ENCODE measurements at places on chromosomes 2 and 18.

GRCh38 chr2:174076040-174076439, 110.9 kb upstream of the SP3 start:
- no peak for DNase-seq

GRCh38 chr2:220181165-220181564, 553.7 kb downstream of the SLC4A3 start:
- DNase-seq, result no peak

DNA sequence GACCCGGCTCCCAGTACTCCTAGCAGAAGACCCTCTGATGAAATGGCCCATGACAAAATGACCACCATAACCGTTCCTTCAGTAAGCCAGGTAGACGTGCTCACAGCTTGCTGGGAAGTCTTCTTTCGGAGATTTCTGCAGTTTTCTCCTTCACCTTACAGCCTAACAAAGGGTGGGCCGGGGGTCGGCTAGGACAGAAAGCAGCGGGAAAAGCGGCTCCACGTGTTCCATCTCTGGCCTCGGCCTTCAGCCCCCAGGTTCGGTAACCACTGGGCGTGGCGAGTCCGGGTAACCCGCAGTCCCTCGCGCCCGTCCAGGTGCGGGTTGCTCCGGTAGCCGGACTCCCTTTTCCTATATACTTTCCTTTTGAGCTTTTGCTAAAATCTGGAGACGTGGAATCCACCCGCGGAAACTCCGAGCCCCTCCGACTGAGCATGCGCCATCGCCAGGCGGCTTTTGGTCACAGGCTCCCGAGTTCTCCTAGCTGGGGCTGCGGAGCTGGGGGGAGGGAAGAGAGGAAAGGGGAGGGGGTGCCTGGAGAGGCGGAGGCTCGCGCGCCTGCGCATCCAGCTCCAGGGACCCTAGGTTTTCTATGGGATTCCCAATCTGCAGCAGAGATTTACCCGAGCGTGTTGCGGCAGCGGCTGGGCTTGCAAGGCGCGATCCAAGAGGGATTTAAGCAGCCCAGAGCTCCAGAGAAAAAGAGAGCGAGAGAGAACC, at the start of gene VSNL1:
TSS of gene VSNL1 (plus strand) at position 604 of the 720 bp plus-strand sequence. CDS start 51,379 bp downstream, outside the sequence.
- no peak for DNase-seq

- DNase-seq, result no peak
Observed at GRCh38 chr18:3114026-3114425, 101.1 kb upstream of the LPIN2 start.

GRCh38 chr2:46435796-46436360, 43.5 kb upstream of the TMEM247 start:
- no peak for DNase-seq

DNA sequence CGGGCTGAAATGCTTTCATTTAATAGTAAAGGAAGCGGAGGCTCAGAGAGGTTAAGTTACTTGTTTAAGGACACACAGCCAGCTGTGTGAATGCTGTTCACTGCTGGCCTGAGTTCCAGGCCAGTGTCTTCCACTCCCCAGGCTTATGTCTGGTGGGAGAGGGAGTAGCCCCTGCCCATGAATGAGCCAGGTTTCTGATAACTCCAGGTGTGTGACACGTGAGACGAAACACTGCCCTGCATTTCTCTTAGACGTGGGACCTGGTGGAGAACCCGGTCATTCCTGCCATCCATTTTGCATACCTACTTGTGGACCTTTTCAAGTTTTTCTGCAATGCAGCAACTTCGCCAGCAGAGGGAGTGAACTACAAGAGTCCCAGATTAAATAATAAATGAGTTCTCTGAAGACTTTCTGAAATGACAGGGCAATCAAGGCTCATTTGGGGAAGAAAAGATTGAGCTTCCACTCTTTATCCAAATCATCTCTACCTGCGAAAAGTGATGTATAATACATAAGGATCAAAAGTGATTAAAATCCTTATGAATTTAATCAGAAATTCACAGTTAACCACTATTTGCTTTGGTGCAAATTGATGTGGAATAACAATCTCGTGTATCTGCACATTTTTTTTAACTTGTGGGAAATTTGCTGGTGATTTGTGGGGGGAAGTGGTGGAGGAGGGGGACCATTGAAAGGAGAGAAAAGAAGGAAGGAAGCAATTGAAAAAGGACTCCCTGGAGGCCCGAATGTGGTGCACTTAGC, 79.4 kb upstream of the ASB18 start:
- peak; percentile 47 for DNase-seq

DNA sequence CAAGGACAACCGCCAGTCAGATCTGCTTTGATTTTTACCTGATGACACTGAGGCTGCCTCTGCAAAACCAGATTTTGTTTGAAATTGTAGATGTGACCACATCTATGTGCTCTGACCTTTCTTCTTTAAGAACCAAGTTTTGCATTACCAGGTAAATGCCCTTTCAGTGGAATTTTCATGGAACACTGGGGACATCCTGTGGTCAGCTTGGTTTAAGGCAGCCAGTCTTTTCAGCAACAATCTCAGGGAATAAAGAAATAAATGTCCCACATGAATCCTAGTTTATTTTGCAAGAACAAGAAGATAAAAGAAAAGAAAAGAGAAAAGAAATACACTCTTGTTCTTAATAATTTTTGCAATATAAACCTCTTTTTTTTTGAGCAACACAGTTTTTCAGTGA, 90.6 kb downstream of the POU3F3 start:
- no peak for DNase-seq

DNA sequence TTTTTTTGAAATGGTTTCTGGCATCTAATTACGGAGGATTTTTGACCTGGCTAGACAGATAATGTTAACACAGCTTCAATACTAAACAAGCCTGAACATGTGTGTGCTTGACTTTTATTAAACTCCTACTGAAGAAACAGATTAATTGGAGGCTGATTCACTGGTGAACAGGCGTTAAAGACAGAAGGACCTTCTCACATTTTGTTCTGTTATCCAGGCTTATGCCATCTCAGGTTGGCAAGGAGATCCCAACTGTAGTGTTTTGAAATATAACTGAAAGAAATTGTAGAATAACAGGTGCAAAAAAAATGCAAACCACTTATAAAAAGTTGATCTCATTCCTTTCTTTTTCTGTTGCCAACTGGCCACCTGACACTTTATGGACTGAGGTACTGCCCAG, 269.6 kb downstream of the ARHGAP15 start:
- no peak for DNase-seq

- no peak for DNase-seq
Observed at GRCh38 chr2:43255296-43255910, 29.0 kb upstream of the ZFP36L2 start.

DNA sequence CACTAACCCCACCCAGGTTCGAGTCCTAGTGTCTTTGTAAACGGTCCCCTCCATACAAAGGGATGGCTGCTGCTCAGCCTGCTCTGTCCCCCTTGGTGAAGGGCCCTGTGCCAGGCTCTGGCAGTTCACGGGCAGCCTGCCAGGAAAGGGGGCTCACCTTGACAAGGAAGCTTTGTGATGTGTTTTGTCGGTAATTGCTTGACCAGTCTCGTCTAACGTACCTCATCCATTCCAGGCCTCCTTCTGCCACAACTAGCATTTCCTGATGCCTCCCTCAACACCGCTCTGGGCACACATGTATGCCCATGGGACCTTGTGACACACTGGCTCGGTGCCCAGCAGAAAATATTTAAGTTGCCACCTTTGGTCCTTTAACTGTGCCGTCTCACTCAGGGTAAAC, 171.9 kb downstream of the KLHL29 start:
- no peak for DNase-seq

DNA sequence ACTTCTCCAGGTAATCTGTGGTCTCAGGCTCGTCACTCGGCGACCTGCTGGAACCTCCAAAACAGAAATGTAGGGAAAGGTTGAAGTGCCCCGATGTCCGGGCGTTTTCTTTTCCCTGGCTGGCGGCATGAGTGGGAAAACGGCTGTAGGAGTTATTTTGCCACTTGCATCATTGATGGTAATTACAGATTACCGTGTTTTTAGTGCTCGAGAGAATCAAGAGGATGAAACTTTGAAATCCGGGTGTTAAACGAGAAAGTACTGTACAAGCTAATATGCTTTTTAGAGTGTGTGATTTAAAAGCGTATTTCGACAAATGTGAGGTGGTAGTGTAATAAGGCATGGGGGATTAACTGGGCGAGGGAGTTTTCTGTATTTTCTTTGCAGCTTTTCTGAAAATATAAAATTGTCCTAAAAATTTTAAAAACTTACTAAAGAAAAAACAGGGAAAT, 819 bp downstream of the GRHL1 start:
- DNase-seq, result no peak

- no peak for DNase-seq
Observed at GRCh38 chr18:75219745-75220375, 9.3 kb downstream of the TSHZ1 start.

- no peak for DNase-seq
Observed at GRCh38 chr2:223264541-223265193, 212.7 kb downstream of the KCNE4 start.

- peak; percentile 73 for DNase-seq
Observed at GRCh38 chr2:120680136-120680761, 55.4 kb upstream of the GLI2 start.

DNA sequence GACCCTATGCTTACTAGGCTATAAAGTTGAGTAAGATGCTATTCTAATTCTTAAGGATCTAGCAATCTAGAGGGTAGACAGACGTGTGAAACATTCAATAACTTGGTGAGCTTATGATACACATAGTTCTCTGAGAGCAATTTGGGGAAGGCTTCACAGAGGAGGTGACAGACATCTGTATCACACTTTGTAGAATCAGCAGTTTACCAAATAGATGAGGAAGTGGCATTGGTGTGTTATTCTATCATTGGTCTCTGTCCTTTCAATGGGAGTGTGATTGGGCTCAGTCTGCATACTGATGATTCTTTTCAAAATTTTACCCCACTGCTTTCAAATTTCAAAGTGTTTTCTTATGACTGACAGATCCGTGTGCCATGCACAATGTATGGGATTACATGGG, 47.0 kb upstream of the TMEM178A start:
- DNase-seq, result no peak

DNA sequence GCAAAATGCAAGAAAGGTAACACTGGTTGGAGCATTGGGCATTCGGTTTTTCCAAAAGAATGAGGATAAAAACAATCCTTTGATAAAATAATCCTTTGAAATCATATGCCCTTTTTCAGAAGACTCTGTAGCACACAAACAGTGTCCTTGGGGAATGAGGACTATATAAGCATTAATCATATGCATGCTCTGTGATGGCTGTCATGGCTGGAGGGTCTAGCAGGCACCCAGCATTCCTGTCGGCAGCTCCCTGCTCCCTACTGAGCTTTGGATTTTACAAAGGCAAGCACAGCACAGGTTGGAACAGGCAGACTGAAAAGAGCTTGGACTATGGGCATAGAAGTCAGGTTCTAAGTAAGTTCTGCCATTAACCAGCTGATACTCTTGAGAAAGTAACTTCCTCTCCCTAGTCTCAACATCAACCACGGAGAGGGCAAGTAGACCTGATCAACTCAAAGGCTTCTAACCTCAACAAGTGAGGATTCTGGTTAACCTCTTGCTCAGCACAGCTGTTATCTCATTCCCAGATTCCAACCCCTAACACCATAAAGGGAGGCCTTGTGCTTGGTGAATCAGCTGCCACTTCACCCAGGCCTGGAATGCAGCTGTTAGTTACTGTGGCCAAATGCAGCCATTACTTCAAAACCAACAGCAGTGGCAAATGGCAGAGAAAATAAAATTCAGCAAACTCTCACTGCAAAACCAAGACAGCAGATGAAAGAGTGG, 29.5 kb downstream of the GALNT14 start:
- DNase-seq, result no peak

- DNase-seq, result no peak
Observed at GRCh38 chr2:69167469-69167822, 154.5 kb downstream of the ANTXR1 start.

DNA sequence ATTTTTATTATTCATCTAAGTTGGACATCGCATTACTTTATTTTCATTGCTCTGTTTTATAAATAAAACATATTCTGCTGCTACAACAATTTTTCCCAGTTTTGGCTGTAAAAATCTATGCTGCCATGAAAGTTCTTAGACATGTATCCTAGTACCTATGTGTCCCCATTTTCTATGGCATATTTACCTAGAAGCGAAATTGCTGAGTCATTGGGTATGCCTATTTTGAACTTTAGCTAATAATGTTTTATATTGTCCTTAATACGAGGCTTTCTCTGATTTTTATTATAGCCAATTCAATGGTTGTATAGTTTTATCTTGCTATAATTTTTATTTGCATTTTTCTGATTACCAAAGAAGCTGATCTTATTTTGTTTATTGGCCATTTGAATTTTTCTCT, 110.5 kb upstream of the DPP10 start:
- DNase-seq, result no peak

DNA sequence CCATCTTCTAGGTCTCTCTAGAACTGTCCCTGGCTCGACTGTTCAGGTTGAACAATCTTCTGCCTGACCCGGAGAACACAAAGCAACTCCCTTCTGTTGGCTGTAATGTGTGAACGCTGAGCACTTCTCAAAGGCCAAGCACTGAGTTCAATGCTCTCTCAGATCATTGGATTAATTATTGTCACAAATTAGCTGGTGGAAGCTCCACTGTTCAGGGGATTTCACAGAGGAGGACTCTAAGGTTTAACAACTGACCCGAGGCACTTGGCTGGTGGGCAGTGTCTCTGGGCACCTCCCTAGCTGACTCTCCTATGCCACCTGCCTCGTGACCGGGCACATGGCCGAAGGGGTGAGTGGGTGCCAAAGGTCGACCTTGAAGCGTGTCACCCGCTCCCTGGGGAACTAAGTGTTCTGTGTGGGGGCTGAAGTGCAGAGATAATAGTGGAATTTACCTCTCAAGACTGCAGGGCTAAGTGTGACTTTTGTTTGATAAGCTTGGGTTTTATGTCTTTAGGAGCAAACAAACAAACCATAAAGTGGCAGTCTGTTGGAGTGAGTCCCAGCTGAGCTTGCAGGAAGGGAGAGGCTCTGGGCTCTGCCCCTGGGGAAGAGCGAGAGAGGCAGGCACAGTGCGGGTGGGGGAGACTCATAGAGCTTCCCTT, 64.8 kb downstream of the BCL2L11 start:
- no peak for DNase-seq

GRCh38 chr18:5879479-5879882, 15.8 kb downstream of the TMEM200C start:
- no peak for DNase-seq

- DNase-seq, result no peak
Observed at GRCh38 chr2:100124761-100125160, 17.6 kb downstream of the AFF3 start.

DNA sequence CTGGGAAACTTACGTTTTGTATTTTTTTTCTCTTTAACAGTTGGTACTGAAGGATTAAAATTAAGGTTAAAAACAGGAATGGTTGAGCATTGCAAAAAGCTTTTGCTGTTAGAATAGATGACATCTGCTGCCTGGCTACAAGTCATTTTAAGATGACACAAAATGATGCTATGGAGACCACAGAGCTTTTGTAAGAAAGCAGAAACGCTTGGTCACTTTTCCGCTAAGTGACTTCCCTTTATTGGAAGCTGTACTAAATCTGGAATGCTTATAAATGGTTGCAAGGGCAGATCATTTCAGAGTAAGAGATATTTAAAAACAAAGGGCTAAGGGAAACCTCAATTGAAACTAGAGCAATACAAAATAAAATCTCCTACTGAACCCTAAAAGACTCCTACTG, 544.0 kb downstream of the STK39 start:
- no peak for DNase-seq

GRCh38 chr2:234773129-234773528, 178.7 kb upstream of the SH3BP4 start:
- no peak for DNase-seq

All from activated CD8-positive, alpha-beta memory T cell treated with anti-CD3 and anti-CD28 coated beads, Interleukin-2, amount 50 U/mL, for 4 hours (primary cell).